GM12891 (cell line): ENCODE measurements at places on chromosomes 4 and X.
A peak's percentile ranks its signal among the peaks of the same experiment; 100 is the strongest.

DNA sequence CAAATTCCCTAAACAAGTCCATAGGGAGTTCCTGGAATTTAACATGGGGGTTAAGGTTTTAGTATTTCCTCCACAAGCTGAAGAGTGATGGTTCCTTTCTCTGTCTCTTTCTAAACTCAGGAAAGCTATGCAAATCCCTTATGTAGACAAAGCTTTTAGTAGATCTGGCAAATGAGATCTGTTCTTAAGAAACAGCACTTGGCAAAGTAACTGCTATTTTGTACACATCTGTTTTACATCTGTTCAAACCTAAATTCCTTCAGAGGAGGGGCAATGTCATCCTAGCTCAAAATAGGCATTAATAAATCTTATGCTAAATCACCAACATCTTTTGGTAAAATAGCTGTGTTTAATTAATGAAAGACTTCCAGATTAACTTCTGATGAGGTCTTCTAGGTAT lies 137.8 kb upstream of the TBC1D9 start:
- no peak for DNase-seq

DNA sequence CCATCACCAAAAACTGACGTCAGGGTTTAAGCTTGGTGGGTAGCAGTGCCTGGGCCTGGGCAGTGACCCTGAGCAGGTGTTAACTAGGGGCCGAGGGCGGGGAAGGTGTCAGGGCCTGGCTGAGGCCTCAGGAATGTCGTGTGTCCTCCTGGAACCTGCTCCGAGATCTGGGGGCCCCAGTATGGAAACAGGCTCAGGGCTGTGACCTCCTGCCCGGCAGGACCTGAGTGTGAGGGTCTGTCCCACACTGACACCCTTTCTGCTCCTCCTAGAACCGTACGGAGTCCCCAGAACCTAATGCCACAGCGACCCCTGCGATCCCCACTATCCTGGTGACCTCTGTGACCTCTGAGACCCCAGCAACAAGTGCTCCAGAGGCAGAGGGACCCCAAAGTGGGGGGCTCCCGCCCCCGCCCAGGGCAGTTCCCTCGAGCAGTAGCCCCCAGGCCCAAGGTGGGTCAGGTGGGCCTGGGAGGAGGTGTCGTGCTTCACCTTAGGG lies 741 bp downstream of the HGFAC start:
- DNase-seq: no peak

DNA sequence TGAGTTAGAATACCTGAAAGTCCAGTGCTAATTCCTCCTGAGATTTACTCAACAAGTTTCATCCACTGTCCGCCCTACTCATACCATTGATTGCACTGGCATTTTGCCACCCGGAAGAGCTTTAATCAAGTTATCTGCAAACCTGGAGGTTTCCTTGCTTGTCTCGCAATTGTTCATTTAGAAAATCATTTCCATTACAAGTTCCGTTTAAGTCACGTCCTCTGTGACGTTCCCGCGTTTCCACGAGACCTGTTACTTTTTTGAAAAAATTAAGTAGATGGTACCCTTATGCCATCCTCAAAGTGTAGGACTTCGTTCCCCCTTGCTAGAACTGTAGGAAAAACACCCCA lies 761 bp upstream of the FRYL start:
- DNase-seq: no peak

GRCh38 chrX:21959362-21960051 lies 19.0 kb downstream of the SMS start:
- no peak for DNase-seq

GRCh38 chr4:119872371-119873016 lies 194.2 kb downstream of the MAD2L1 start:
- DNase-seq: no peak

- no peak for DNase-seq
Observed at GRCh38 chr4:187827631-187828030, 167.9 kb upstream of the ZFP42 start.

DNA sequence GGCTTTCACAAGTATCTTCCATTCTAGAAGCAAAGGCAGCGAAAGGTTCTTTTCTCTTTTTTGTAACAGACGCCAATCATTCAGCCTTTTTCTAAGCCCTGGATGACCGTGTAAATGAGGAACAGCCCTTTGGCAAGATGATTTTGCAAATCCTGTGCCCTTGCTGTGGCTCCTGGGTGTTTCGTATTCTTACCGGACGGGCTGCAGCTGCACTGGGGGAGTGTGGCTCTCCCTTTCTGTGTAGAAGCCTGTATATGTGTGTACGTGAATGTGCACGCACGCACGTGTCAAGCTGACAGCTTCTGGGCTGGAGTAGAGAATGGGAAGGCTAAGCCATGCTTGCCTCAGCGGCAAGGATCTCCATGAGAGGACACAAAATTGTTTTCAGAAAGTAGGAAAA lies 8.2 kb downstream of the GRPEL1 start:
- DNase-seq: no peak

DNA sequence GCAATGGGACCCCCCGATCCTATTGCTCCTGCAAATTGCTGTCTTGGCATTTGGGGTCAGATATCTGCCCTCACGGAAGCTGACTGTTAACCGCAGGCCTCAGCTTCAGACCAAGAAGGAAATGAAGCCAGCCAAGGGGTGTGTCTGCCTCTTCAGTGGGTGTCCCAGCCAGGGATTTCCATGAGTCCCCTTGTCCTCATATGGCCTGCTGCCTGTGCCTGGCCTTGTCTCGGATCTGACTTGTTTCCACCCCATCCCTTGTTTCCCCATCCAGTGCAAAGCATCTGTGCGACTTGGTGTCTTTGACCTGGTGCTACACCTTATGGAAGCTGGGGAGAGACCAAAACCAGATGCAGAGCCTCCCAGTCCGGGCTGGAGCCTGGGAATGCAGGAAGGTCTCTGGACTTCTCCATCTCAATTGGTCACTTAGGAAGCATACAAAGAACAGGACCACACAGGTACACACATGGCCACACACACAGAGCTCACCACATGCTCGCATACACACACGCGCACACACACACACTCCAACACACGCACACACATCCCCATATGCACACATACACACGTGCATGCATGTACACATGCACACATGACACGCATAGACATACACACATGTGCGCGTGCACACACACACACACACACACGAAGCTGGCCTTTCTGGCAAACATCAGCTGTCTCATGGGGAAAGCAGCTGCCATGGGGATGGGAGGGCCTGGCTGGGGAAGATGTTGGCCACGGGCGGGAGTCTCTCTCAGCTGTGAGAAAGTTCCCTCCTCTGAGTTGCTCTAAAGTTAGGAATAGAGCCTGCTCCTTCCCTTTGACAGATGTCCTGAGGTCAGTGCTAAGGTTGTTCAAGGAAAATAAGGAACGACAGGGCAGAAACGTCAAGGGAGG lies 65.5 kb downstream of the CRMP1 start:
- no peak for DNase-seq

- no peak for DNase-seq
Observed at GRCh38 chr4:56250776-56251175, 136.5 kb downstream of the AASDH start.

DNA sequence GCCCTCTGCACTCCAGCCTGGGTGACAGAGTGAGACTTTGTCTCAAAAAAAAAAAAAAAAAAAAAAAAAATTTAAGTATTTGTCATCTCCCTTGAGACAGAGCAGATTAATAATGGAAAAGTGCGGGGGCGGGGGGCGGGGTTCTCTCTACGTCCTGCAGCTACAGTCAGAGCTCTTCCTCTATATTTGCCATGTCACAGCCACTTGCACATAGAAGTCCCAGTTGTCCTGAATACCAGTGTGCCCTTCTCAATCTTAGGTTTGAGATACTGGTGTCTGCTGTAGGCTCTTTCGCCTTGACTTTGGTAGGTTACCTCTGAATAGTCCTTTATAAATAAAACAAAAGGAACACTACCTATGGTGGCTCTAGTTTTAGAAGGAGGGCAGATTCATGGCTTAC lies 237.8 kb upstream of the PGRMC2 start:
- no peak for DNase-seq

DNA sequence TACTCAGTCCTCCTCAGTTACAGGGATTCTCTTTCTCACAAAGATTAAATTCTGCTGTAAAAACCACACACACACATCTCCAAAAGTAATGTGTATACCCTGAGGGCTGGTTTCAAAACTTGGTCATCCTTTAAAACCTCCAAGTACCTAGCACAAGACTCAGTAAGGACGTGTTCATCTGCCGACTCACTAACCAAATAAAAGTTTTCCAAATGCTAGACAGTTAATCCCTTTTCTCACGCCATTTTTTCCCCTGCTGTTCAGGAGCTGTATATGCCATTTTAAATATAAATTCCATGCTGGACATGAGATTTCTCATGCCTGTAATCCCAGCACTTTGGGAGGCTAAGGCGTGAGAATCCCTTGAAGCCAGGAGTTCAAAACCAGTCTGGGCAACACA lies 3.9 kb upstream of the SAT1 start:
- no peak for DNase-seq

DNA sequence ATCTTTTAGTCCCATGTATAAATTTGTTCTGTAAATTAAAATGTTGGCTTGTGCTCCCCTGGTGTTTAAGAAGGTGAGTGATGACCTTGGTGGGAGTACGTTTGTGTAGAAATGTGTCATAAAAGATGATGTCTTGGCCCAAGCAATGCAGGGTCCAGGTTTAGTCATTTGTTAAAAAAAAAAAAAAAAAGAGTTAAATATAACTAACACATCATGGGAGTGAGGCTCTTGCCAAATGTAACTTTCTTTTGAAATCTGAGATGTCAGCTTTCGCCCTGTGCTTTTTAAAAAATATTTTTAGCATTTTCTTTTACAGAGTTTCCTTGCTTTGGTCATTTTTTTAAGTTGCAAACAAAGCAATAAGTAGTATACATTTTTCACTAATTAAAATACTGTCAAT lies 135.6 kb downstream of the FBXO8 start:
- DNase-seq: no peak

DNA sequence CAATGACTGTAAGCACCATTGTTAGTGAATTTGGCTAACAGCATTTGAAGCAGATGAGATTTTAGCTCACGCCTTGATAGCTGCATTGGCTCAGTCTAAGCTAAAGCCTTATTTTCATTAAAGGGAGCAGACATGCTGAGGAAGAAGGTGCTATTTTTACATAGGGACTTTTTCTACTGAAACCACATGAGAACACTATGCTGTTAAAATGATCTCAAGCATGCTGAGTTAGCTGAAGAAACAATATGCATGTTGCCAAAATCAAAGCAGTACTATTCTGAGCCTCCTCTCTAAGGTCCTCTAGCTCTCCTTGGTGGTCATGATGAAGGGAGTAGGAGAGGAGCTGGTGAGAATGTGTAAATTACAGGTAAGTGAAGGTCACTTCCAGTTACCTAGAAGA lies 134.4 kb upstream of the JADE1 start:
- peak; percentile 37 for DNase-seq

DNA sequence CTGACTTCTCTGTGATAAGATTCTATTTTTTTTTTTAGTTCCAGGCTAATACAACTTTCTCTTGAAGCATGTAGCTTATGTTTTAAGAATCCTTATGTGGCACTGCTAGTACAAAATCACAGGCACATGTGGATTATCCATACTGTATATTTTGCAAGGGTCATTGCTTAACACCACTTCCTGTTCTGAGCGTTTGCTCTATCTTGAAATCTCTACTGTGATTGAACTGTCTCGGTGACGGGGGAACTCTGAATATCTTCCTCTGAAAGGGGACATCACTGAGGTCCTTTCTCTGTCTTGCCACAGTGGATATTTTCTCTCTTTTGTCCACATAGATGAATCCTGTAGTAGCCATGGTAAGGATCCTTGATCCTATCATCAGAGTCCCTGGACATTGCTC lies 2.1 kb upstream of the WFS1 start:
- no peak for DNase-seq

DNA sequence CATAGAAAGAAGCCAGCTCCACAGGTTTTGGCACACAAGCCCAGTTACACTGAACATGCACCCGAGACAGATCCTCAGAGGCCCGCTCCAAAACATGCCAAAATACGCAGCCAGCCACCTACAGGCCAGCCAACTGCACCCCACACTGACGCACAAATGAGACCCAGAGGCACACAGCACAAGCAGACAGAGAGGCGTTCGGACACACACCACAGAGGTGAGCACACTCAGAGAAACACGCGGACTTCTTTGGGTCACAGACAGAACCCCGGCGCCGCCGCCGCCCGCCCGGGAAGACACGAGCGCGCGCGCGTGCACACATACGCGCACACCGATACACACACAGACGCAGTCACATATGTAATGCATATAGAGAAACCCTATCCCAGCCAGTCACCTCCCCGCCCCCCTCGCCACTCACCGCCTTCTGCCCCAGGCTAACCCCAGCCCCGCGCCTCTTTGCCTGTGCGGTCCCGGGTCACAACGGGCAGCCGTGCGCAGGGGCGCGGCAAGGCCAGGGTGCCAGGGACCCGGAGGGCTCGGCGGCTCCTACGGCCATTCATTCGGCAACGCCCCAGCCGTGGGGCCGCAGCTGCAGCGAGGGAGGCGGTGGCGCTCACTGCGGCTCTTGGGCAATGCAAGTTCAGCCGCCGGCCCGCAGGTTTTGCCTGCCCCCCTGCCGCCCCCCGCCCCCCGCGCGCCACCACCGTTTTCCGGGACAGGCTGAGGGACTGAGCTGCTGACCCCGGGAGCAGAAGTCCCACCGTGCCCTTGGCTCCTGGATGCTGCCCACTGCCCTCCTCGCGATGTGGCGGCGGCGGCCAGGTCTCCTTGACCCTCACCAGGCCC lies 553 bp downstream of the SEPTIN6 start:
- no peak for DNase-seq

- DNase-seq: no peak
Observed at GRCh38 chr4:176238157-176238610, 30.8 kb downstream of the ASB5 start.

DNA sequence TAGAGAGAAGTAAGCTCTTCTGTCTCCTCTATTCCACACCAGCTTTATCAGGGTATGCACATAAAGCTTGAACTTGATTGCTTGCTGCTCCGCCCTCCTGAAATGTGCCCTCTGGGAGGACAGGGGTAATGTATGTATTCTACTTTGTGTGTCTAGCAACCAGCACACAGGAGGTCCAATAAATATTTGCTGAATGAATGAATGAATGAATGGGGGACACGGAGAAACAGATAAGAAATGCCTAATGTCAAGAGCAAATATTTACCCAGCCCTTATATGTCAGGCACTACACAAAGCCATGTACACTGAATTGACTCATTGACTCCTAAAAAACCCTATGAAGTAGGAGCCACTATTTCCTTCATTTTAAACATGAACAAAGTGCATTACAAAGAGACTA lies 2.3 kb upstream of the MSL3 start:
- DNase-seq: no peak

DNA sequence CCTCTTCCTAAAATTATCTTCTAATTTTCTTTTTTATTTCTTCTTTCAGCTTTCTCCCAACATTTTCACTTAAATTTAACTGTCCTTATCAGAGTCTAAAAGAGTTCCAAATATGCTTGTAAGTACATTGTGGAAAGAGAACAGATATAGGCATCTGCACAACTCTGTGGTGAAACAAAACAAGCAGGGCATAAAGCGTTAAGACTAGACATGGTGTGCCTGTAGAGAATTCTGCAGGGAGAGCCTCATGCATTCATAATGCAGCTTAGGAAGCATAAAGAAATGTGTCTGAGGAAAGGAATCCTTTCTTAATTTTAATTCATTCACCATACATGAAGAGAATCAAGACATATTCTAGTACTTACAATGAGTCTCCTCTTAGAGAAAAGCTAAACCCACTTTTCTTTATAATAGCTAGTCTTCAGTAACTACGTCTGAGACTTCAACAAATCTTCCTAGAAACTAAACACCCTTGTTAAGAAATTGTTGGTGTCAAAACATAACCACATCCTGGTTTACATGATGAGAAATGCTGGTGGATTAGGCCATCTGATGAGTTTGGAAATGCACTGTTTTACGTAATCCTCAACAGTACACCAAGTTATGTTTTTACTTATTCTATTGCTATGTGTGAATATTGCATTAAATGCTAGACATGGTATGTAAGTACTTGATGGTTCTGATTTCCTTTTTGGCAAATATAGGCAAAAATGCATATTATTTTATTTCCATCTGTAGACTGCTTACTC lies 307.8 kb upstream of the GIMD1 start:
- DNase-seq: no peak
